ENCODE measurements at places on chromosomes 3 and 15.

DNA sequence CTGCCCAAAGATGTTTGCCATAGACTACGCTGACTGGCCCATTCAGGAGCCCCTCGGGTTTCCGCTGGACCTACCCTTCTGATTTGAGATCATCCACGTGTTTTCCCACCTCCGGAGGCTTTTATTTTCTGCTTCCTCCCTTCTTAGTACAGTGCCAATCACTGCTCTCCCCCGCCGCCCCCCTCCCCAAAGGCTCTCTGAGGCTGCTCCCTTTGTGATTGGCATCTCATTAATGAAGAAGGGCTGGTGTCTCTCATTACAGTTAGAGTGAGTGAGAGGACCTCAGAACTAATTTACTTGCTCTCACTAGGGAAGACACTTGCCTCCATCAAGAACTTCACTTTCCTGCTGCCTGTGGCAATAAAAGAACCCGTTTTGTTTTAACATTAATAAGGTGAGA, 284.7 kb upstream of the ICE2 start:
- DNase-seq, result no peak

DNA sequence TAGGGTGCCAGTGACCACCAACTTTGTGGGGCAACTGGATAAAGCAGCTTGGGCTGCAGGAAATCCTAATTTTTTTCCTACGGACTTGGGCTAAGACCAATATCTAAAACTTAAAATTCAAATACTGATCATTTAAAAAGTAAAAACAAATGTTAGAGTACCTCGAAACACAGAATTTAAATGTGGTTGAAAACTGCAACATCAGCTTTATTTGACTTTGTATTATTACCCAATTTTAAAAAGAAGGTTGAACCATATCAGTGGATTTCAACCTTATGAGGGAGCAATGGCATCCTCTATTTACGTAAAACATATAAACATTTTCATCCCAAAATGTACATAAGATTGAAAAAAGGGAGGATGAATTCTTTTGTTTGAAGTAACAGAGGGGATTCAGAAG, 26.2 kb downstream of the CFAP20DC start:
- DNase-seq, result no peak

DNA sequence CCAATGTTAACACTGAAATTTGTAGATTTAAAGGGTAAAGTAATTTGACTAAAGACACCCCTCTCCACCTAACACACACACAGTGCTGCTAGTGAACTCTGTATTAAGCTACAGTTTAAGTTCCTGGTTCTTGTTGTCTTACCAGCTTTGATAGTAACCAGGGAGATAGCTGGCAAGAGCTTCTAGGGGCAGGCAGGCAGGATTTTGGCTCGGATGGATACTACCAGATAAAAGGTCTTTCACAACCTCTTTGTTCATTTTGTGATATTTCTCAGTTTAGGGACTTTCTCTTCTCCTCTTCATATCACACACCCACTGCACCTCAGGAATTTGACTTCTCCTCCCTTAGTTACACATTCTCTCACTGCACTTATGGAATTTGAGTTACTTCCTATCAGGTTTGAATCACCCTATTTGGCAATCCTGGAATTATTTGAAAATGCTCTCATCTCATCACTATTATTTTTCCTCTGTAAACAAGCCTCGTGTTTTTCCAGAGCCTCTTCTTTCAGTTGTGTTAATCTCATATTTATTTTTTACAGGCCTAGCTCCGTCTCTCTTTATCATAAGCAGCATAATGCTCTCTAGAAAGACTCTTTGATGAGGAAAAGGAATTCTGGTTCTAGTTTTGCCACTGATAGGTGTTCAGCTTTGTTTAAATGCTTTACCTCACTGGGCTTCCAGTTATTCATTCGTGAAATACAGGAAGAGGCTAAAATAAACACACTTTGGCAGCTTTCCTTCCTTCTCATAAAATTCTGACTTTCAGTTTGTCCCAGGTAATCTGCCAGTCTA, 23.0 kb upstream of the CLDN1 start:
- DNase-seq, result no peak

GRCh38 chr3:9183011-9183410, 66.4 kb downstream of the SRGAP3 start:
- no peak for DNase-seq

- DNase-seq, result no peak
Observed at GRCh38 chr3:105436687-105437086, 70.0 kb downstream of the ALCAM start.
